ENCODE measurements at places on chromosomes 12 and 14.
A peak's percentile ranks its signal among the peaks of the same experiment; 100 is the strongest.

DNA sequence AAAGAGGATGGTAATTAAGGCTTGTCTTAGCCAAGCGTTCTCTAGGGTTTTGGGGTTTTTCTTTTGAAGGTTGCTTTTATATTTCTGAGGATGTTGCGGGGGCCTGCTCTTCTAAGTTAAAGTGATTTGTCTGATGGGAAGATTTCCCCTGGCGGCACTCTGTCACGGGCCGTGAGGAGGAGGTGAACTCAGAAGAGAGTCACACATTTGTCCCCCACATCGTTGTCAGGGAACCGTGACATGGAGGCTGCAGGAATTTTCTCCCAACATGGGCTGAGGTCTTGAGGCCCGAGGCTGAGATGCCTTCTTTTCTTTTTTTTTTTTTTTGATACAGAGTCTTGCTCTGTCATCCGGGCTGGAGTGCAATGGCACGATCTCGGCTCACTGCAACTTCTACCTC is 71.5 kb downstream of the ADGRD1 start:
- no peak for DNase-seq

GRCh38 chr14:78292003-78292402 is 121.8 kb downstream of the NRXN3 start:
- no peak for DNase-seq

DNA sequence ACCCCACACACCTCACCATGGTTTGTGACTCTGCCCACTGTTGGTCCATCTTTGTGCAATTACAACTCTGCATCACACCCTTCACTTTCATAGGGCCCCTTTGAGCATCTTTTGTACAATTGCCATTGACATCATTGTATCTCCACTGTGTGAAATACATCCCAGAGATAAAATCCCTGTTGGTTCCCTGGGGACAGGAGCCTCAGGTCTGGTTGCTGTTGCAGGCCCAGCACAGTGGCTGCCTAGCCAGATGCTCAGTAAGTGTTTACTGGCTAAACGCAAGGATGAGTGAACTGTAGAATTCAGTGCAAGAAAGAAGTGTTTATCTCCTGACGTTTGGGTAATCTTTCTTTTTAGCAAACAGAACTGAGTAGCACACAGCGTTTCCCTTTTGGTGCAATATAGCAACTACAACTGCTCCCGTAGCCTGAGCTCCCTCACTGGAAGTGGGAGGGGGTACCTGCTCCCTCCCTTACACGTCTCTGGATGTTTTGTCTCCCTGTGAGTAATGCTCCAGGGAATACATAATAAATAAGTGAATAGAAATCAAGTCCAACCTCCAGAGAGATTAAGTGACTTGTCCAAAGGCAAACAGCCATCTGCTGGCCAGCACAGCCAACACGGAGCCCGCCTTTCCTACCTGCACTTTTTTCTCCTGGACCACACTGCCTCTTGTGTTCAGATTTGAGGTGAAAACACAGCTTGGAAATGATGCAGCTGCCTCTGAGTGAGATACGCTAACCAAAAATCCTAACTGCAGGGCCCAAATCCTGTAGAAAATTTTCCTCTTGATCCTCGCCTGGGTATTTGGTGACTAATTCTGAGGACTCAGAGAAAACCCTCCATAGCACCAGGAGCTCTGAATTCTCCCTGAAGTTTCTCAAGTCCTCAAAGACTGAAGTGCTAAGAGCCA is 27.4 kb downstream of the GALNT16 start:
- peak; percentile 35 for DNase-seq

GRCh38 chr12:56601503-56601902 is 28.6 kb downstream of the BAZ2A start:
- DNase-seq, result no peak

- peak; percentile 62 for DNase-seq
Measured at GRCh38 chr14:64763801-64764621, 59.8 kb downstream of the PLEKHG3 start.

- no peak for DNase-seq
Measured at GRCh38 chr12:109723311-109723881, 9.8 kb downstream of the FAM222A start.

GRCh38 chr14:31476131-31476866 is 11.5 kb downstream of the GPR33 start:
- peak; percentile 18 for DNase-seq

GRCh38 chr14:53306267-53306721 is 153.2 kb upstream of the DDHD1 start:
- peak; percentile 49 for DNase-seq

DNA sequence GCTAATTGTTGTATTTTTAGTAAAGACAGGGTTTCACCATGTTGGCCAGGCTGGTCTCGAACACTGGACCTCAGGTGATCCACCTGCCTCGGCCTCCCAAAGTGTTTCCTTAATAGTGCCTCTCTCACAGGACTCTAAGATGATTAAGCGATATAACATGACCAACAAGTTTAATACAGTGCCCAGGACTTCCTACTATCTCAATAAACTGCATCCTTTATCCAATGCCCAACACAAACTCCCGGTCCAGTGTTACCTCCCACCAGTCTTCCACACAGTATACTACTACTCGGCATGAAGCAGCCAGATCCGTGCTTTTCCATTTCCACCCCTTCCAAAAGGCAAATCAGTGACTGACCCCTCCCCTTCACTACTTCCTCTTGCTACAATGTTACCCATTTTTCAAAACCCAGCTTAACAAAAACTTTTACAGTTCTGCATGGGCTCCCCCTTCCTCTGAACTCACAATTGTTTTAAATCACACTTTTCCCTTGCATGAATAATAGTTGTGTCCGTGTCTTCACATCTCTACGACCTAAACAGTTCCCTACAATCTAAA is 900 bp downstream of the NOP2 start:
- no peak for DNase-seq

- DNase-seq, result no peak
Measured at GRCh38 chr12:3897371-3897971, 24.3 kb upstream of the PARP11 start.

DNA sequence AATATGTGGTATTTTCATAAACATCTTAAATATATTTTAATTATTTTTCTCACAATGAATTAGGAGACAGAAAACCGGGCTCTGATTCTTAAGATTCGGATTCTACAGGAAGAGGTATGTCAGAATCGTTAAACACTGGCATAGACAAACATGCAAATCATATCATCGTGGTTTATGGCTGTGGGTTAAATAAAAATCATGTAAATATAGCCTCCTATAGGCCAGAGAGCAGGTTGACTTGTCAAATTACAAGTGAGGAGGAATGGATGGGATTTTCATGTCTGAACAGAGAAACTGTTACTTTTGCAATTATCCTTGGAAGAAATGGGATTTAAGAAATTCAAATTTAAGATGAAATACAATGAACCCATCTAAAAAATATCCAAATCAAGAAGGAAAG is 74.9 kb upstream of the BCAT1 start:
- no peak for DNase-seq

- DNase-seq, result no peak
Measured at GRCh38 chr12:98058838-98059237, 456.6 kb upstream of the TMPO start.

GRCh38 chr12:89571491-89572195 is 45.8 kb upstream of the POC1B start:
- DNase-seq, result peak; percentile 65

GRCh38 chr12:55719371-55719770 is 822 bp upstream of the RDH5 start:
- no peak for DNase-seq

GRCh38 chr12:99567072-99567471 is 80.5 kb upstream of the GARIN6 start:
- DNase-seq, result no peak

- no peak for DNase-seq
Measured at GRCh38 chr12:98580695-98581094, 12.8 kb upstream of the SLC25A3 start.

GRCh38 chr14:84975241-84975902 is 554.6 kb upstream of the FLRT2 start:
- no peak for DNase-seq

Measured in fibroblast of upper back skin (primary cell).